ENCODE measurements at places on chromosomes 2 and 18.

- H3K27me3 ChIP-seq, result no peaks in the 10 kb centered on the region
- H3K4me1 ChIP-seq, result peaks cover 3% of the 10 kb centered on the region
- no peaks in the 10 kb centered on the region for H3K36me3 ChIP-seq
- no peak overlapping the region for H3K4me3 ChIP-seq
Observed at GRCh38 chr2:237898057-237898414, 38.6 kb downstream of the RAMP1 start.

DNA sequence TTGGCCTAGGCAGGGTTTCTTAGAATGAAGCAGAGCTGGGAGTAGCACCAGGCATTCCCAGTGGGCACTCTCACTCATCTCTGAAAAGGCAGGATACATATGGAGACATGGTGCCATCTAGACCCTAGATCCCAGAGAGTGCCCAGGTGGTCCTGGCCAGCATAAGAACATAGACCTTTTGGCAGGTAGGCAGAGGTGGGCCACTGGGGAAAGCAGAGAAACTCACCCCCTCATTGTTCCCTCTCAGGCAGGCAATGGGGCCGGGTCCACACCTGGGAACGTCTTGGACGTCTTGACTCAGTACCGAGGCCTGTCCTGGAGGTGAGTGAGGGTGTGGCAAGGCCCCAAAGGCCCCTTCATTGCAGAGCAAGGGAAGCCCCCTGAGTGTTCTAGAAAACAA is 69.2 kb downstream of the PLB1 start:
- DNase-seq, result no peak
- H3K27ac ChIP-seq, result no peak overlapping the region
- no peaks in the 10 kb centered on the region for H3K27me3 ChIP-seq
- H3K36me3 ChIP-seq, result no peaks in the 10 kb centered on the region
- H3K4me3 ChIP-seq, result no peak overlapping the region

GRCh38 chr18:10462597-10462996 is 8.2 kb downstream of the APCDD1 start:
- H3K36me3 ChIP-seq, result no peaks in the 10 kb centered on the region
- no peak overlapping the region for H3K27ac ChIP-seq
- H3K4me3 ChIP-seq, result no peak overlapping the region
- peaks cover 5% of the 10 kb centered on the region for H3K4me1 ChIP-seq
- no peak for DNase-seq

- H3K27ac ChIP-seq, result no peak overlapping the region
- no peaks in the 10 kb centered on the region for H3K27me3 ChIP-seq
- H3K36me3 ChIP-seq, result no peaks in the 10 kb centered on the region
Observed at GRCh38 chr2:1527153-1527992, 114.1 kb downstream of the TPO start.

- no peaks in the 10 kb centered on the region for H3K36me3 ChIP-seq
- H3K27me3 ChIP-seq, result no peaks in the 10 kb centered on the region
- DNase-seq, result no peak
- no peaks in the 10 kb centered on the region for H3K4me1 ChIP-seq
Observed at GRCh38 chr2:47561906-47562305, 158.9 kb downstream of the MSH2 start.

DNA sequence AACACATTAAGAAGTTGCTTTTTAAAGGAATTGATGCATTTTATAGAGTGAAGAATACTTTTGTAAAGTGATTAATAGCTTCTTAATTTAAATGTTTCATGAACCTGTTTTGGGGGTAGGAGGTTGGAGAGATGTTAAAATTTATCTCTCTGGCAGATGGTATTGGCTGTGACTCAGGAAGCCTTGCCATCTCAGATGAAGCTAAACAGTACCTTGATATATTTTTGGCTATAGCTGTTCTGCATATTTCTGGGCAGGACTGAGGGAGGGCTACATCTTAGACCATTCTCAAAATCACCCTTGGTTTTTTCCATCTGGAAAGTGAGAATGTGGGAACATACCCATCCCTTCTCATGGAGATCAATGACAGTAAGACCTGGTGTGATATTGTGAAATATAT is 13.4 kb downstream of the CAPN14 start:
- no peaks in the 10 kb centered on the region for H3K36me3 ChIP-seq
- H3K4me1 ChIP-seq, result no peaks in the 10 kb centered on the region
- H3K27me3 ChIP-seq, result no peaks in the 10 kb centered on the region
- H3K27ac ChIP-seq, result no peak overlapping the region

GRCh38 chr2:61045226-61045625 is 20.4 kb upstream of the SANBR start:
- peaks cover 5% of the 10 kb centered on the region for H3K4me1 ChIP-seq
- peaks cover 37% of the 10 kb centered on the region for H3K36me3 ChIP-seq
- no peak overlapping the region for H3K4me3 ChIP-seq
- H3K27ac ChIP-seq, result no peak overlapping the region
- DNase-seq, result no peak

DNA sequence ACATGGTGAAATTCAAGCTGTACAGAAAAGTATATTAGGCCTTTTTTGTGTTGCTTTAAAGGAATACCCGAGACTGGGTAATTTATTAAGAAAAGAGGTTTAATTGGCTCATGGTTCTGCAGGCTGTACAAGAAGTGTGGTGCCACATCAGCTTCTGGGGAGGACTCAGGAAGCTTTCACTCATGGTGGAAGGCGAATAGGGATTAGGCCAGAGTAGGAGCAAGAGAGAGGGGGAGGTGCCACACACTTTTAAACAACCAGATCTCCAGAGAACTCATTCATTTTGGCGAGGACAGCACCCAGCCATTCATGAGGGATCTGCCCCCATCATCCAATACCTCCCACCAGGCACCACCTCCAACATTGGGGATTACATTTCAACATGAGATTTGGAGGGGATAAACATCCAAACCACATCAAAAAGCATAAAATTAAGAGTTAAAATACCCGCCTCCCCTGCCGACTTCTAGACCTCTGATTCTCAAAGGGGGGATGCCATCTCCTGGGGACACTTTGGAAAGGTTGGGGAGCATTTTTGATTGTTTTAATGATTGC is 15.1 kb upstream of the LIPG start:
- peaks cover 5% of the 10 kb centered on the region for H3K27me3 ChIP-seq
- DNase-seq, result no peak
- H3K4me1 ChIP-seq, result no peaks in the 10 kb centered on the region
- no peak overlapping the region for H3K4me3 ChIP-seq
- no peaks in the 10 kb centered on the region for H3K36me3 ChIP-seq

GRCh38 chr2:173002751-173003541 is 72.7 kb upstream of the MAP3K20 start:
- DNase-seq, result no peak
- H3K27ac ChIP-seq, result no peak overlapping the region
- no peaks in the 10 kb centered on the region for H3K27me3 ChIP-seq
- no peaks in the 10 kb centered on the region for H3K4me1 ChIP-seq
- H3K4me3 ChIP-seq, result no peak overlapping the region
- H3K36me3 ChIP-seq, result no peaks in the 10 kb centered on the region
